ENCODE measurements at places on chromosomes 13 and 19.

- DNase-seq, result no peak
Observed at GRCh38 chr19:33953023-33953422, 156.4 kb downstream of the KCTD15 start.

- no peak for DNase-seq
Observed at GRCh38 chr13:84954636-84955035, 844.6 kb downstream of the SLITRK6 start.

DNA sequence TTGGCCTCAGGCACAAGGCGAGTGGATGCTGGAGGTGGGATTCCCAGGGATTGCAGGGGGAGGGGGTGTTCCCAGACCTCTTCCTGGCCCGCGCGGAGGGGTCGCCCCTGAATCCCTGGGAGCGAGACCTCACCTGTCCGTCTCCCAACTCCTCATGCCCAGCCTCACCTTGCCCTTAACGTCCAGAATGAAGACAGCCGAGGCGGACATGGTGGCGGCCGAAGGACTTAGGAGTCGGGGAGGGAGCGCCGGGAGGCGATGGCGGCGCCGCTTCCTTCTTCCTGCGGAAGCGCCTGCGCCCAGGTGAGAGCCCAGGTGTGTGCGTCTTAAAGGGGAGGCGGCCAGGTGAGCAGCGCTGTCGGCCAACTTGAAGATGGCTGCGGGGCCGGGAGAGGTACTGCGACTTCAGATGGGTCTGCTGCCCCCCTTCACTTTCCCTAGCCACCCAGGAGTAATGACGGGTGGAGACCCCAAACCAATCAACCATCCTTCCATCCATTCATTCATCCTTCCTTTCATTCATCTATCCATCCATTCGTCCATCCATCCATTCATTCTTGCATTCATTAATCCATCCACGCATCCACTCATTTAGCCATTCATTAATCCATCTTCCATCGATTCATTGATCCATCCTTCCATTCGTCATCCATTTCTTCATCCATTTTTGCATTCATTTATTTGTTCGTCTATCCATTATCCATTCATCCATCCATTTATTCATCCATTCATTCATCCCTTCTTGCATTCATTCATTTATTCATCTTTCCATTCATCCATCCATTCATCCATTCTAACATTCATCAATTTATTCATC is at the start of gene AP1M2:
AP1M2 (minus strand) TSS at position 291 of the 817 bp plus-strand sequence; CDS start at position 210, 81 bp downstream.
- no peak for DNase-seq

DNA sequence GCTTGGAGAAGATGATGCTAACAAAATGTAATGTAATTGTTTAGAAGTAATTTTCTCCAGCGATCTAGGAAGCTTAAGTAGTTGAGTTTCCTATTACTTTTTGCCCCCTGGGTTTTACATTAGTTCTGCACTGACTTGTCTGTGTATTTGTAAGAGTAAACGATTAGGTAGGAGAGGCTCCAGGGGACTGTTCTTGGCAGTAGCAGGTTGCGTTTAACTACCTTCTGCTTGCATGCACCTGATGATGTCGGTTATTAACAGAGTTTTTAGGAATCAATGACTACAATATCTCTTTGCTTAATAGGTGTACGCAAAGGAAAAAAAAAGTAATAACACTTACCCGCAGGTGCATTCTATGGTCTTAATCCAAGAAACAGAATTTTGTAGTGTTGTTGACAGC is 18.3 kb upstream of the UGGT2 start:
- DNase-seq, result no peak

DNA sequence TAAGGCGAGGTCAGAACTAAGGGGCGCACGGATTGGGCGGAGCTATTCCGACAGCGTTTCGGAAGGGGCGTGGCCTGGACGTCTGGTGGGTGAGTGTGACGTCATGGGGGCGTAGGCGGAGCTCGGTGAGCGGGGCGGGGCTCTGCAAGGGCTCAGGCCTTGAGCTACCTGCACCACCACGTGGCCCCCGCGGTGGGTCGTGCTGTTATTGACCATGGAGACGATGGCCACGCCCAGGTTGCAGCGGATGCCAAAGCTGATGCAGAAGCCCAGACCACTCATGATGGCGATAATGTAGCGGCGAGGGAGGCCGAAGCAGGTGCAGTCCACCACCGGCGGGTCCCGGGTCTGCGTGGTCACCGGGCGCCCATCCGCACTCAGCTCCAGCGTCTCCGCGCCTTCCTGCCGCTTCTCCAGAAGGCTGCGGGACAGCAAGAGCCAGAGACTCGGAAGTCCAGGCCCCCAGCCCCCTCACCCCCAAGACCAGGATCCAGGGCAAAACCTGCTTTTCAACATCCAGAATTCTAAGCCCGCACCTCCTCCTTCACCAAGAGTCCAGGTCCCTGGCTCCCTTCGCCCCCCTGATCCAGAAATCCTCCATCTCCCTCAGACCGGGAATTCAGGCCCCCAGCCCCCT is 4.8 kb downstream of the SLC17A7 start:
- DNase-seq, result peak; percentile 68

GRCh38 chr13:26423629-26424028 is 133.9 kb upstream of the WASF3 start:
- no peak for DNase-seq
